Fibroblast of skin of left biceps (primary cell): ENCODE measurements at places on chromosomes 5 and 9.

DNA sequence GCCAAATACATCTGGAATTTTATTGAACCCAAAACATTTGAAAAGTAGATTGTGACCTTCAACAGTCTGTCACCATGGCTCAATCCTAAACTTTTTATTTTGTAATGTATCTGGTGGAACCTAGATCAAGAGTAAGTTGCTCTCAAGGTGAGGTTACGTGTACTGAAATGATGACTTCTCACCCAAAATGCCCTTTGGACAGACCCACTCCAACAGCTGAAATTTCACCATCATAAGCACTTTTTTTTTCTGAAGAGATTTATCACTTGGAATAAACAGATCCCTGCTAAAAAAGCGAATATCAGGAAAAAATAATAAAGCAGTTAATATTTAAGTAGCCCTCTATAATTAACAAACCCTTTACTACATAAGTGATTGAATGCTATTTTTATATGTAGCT is 155.0 kb upstream of the FBXL7 start:
- no peak for DNase-seq

GRCh38 chr5:138230981-138231589 is 18.0 kb upstream of the CDC23 start:
- no peak for DNase-seq

- DNase-seq: no peak
Observed at GRCh38 chr5:131296213-131296672, 32.4 kb downstream of the CDC42SE2 start.

GRCh38 chr9:79578891-79579290 is 7.1 kb downstream of the TLE4 start:
- no peak for DNase-seq

DNA sequence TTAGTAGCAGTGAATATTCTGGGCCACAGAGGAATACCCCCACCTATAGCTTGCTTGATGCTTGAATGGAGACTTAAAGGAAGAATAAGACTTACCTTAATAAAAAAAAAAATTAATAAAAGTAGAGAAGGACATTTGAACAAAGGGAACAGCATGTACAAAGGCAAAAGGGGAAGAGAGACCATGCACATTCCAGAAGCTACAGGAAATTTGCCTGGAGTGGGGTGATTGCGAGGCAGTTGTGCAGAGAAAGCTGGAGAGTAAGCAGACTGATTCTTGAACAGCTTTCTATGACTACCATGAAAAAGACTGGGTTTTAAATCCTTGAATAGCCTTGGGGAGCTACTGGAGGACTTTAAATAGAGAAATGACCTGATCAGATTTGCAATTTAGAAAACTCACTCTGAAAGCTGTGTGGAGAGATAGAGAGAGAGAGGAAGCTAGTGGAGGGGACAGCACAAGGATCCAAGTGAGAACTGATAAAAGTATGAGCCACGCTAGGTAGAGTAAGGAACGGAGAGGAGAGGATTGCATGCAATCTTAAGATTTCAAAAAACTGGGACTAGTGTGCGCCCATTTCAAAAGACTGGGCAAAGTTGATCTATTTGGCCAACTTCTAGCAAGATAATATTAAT is 12.5 kb upstream of the SSBP2 start:
- no peak for DNase-seq
